Stimulated activated CD8-positive, alpha-beta memory T cell treated with anti-CD3 and anti-CD28 coated beads, Interleukin-15, amount 100 ng/mL, for 1 hour (primary cell): ENCODE measurements at places on chromosomes 6 and 20.

DNA sequence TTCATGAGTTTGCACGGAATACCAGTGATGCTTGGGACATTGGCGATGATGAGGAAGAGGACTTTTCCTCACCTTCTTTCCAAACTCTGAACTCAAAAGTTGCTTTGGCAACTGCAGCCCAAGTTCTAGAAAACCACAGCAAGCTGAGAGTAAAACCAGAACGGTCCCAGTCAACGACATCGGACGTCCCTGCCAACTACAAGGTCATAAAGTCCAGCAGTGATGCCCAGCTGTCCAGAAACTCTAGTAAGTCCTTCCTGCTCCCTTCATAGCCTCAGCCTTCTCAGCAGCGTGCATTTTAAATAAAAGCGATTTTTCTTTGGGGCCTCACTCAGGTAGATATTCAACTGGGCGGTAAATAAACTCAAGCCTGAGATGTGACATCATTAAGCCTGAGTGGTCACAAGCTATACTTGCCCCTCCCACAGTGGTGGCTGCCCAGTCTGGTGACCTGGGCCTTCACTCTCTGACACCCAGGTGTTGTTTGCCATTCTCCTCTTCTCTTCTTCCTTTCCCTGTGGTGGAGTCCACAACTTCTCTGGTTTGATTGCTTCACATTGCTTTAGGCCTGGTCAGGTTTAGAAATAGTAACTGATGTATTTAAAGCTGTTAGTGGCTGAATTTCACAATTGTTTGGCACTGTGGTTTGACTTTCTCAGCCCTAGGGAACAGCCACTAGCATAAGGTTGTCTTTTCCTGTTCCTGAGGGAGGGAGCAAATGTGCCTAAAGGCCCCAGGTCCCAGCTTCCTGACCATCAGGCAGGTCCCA, 21.6 kb upstream of the TMEM217 start:
- no peak for DNase-seq

DNA sequence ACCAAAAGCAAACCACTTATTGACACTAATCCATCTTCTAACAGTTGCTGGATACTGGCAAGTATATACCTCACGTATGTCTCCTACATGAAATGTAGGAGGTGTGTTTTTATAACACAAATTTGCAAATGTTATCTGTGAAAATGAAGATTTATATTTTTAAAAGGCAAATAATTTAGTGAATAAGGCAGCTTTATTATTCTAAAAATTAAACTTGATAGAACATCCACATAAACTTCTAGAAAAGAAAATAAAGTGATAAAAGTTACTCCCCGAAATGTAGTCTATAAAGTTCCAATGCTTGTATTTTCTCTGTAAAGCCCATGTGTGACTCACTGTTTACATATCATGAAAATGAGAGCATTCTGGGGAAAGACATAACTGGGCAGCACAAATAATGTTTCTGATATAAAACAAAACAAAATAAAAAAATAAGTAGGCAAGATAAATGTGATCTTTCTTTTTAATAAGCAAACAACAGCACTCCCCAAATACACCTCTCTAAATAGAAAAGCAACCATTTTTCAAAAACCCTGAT, 84.4 kb downstream of the MAP7 start:
- no peak for DNase-seq

DNA sequence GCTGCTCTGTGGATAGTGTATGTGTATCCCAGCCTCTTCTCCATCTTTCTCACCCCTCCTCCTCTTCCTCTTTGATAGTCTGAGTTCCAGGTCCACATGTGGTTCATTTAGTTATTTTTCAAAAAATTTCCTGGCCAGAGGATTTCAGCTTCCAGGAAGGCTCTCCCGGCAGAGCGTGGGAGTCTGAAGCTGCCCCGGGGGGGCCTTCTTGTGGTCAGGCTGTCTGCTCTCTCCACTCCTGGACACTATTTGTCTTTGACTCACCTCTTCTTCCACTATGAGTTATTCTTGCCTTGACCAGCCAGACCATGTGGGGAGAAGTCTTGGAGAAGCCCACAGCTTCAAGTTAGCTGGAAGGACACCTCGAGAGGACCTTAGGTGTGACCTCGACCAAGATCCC, 258.8 kb downstream of the CDC5L start:
- DNase-seq, result no peak

GRCh38 chr6:97052896-97053295, 128.4 kb downstream of the KLHL32 start:
- DNase-seq, result no peak

GRCh38 chr20:58212636-58213035, 15.8 kb downstream of the ANKRD60 start:
- DNase-seq, result no peak

GRCh38 chr6:88111991-88112390, 54.2 kb downstream of the CNR1 start:
- DNase-seq, result no peak

GRCh38 chr6:57097596-57097995, 7.6 kb downstream of the ZNF451 start:
- DNase-seq, result no peak

DNA sequence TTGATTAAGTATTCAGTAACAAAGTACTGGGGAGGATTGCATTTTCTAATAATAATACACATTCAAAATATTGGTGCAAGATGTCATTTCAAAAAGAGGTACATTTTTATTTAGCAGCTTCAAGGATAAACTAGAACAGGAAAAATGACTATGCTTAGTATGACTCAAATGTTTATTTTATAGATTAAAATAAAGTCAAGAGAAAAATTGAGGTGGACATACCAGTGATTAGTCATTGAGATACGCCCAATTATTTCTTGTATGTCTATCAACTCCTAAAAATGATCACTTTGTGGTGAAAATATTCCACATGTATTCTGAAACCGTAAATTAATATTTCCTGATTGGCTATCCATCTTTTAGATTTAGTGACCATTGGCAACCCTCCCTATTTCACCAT, 96.7 kb downstream of the PHF3 start:
- DNase-seq, result no peak

- DNase-seq, result no peak
Observed at GRCh38 chr6:27541212-27541932, 68.5 kb upstream of the ZNF184 start.

DNA sequence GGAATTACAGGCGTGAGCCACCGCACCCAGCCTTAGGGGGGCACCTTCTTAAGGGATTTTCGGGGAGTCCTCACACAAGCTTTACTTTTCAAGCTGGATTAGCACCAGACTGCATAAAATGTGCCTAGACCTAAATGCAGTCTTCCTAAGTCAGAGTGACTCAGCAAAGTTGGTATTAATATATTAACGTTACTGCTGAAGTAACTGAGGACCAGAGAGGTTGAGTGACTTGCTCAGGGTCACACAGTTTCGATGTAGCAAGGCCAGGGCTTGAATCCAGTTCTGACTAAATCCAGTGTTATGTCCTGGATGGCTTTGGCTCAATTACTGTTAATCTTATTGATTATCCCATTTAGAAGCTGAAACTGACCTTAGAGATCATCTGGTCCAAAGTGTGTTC, 13.4 kb downstream of the EDEM2 start:
- no peak for DNase-seq

DNA sequence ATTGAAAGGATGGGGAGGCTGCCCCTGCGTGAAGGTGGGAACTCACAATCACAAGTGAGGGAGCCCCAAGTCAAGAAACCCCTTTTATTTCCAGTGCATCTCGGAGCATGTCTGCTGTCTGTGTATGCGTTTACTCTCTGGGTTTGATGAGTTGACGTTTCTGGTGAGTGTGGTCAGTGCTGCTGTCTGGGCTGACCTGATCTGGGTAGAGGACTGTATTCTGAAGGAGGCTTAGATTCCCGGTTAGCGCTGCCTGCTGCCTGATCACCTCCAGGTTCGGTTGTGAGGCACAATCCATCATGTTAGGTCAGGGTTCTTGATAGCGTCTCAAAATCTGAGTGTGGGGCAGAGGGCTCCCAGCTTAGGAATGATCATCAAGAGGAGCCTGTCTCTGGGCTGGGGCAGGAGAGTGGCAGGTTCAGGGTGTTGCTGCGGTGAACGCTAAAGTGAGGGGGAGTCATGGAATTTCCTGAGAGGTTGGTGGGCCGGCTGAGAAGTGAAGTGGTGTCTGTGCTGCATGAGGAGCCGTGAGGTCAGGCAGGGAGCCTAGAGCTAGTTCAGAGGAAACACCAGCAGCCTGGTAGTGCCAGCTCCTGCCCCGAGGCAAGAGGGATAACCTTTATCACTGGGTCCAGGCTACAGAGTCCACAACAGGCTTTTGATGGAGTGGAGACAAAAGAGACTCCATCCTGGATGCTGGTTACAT, 225.3 kb upstream of the CST7 start:
- DNase-seq, result no peak

DNA sequence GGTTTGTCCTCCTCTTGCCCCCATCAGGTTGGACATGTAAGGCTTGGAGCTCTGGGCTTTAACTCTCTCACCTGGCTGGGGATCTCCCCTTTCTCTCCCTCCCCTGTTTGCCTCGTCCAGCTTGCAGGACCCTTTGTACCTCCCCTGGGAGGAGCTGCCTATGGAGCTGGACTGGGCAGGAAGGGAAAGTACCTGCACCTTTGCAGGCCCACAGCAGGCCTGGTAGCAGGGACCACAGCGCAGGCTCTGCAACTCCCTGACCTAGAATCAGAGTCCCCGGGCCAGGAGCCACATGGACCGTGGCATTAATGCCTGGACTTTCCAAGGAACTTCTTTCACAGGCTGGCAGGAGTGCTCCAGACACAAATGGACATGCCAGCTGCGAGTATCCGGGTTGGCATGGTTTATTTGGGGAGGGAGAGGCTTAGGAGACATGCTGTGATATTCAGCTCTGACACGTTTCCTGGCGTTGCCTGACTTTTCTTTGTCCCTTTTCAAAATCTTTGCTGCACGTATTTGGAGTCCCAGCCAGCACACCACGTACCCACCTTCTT, 268.5 kb upstream of the EXOC2 start:
- DNase-seq, result no peak

DNA sequence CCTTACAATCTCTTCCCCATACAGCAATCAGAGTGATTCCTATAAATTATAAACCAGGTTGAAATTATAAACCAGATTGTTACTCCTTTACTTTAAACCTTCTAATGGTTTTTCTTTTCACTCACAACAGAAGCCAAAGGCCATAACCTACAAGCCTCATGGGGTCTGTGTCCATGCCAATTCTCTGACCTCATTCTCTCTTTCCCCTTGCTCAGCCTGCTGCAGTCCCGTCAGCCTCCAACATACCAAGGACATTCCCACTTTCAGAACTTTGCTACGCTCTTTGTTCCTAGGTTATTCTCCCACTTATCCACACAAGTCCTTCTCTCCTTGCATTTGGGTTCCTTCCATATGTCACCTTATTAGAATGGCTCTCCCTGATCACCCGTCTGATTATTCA, 277.9 kb upstream of the TCF21 start:
- no peak for DNase-seq

- no peak for DNase-seq
Observed at GRCh38 chr6:132003516-132004178, 52.5 kb upstream of the CCN2 start.

GRCh38 chr20:59985864-59986263, 27.6 kb downstream of the CDH26 start:
- DNase-seq, result no peak

DNA sequence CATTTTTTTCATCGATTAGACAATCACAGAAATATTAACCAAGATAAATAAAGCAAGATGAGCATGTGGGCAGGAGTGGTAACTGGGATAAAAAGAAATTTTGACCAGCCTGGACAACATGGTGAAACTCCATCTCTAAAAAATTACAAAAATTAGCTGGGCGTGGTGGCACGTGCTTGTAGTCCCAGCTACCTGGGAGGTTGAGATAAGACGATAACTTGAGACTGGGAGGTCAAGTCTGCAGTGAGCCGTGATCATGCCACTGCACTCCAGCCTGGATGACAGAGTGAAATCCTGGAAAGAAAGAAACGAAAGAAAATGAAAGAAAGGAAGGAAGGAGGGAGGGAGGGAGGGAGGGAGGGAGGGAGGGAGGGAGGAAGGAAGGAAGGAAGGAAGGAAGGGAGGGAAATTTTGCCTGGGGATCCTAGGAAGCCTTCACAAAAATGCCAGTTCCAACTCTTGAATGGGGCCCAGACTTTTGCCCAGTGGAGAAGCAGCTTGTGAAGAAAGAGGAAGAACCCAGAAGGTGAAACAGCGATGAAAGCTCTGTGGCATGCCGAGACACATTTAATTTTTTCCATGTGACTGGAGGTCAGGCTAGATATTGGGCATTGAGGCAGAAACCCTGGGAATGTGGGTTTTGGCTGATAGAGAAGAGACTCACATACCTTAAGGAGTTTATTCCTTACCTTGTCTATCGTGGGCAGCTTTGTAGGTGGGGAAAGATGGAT, 20.3 kb downstream of the CCDC170 start:
- no peak for DNase-seq

DNA sequence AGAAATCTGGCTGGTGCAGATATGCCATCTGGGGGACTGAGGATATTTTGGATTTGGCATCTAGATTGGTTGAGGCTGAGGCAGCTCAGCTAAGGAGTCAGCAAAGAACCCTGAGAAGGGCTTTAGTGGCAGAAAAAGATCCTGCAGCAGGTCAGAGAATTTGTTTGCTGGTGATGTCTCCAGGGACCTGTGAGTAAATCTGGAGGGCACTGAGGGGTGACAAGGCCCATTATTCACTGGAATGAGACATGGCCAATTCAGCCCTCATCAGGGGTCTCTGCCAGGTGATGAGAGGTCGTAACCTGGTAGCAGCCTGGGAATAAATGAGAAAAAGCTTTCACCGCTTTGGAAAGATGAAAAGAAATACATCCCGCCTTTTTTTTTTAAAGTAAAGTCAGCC, 118.3 kb upstream of the FBXL4 start:
- no peak for DNase-seq

- no peak for DNase-seq
Observed at GRCh38 chr6:26183581-26184366, 96.5 kb downstream of the HFE start.

DNA sequence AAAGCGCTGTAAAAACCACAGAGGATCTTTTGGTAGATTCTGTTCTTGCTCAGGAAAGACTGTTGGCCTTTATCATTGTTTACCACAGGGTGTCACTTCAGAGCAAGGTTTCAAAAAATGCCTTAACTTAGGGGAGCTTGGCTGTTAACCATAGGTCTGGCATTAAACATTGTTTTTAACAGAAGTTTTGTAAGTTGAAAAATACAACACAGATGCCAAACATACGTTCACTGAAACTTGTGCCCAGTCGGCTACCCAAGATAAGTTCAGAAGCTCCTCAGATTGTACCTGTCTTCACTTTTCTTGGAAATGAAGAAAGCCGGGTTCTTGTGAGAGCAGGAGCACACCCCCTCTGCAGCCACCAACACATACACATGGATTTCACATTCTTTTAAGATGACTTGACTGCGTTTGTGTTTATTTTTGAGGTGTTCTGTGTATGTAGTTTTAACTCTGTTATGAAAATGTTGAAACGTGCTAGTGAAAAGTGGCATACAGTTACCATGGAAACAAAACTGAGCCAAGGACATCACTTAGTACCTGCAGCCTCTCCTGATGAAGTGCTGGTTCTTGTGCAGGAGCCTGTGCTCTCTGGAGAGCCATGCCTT, 64.9 kb downstream of the SYCP2L start:
- no peak for DNase-seq
